ENCODE measurements at places on chromosomes 5 and 9. TPM values are rescaled to one million over a fixed set of nuclear protein-coding genes. Genes with fewer than 3 reads are reported as not detected.

The SPATA31A3 gene
- total RNA-seq: not detected

The GPR150 gene
- total RNA-seq: not detected

The RNF38 gene
- 8.8 TPM for total RNA-seq

The SLC36A2 gene
- not detected for total RNA-seq

The CYLC2 gene
- total RNA-seq: not detected

GRCh38 chr5:76855961-76856360, 6.1 kb downstream of the S100Z start:
- DNase-seq: no peak

DNA sequence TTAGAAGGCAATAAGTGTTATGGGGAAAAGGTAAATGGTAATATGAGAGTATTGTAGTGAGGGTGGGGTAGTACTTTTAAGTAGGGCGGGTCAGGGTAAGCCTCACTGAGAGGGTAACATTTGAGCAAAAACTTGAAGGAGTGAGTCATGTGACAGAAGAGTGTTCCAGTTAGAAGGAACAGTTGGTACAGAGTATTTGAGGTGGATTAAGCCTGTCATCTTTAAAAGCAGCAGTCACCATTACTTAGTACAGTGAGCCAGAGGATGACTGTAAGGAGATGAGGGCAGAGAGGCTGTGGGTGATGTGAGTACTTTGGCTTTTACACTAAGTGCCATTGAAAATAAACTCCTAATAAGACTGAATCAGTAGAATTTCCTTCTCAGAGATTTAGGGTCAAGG, 54.8 kb downstream of the UBAP1 start:
- DNase-seq: no peak

DNA sequence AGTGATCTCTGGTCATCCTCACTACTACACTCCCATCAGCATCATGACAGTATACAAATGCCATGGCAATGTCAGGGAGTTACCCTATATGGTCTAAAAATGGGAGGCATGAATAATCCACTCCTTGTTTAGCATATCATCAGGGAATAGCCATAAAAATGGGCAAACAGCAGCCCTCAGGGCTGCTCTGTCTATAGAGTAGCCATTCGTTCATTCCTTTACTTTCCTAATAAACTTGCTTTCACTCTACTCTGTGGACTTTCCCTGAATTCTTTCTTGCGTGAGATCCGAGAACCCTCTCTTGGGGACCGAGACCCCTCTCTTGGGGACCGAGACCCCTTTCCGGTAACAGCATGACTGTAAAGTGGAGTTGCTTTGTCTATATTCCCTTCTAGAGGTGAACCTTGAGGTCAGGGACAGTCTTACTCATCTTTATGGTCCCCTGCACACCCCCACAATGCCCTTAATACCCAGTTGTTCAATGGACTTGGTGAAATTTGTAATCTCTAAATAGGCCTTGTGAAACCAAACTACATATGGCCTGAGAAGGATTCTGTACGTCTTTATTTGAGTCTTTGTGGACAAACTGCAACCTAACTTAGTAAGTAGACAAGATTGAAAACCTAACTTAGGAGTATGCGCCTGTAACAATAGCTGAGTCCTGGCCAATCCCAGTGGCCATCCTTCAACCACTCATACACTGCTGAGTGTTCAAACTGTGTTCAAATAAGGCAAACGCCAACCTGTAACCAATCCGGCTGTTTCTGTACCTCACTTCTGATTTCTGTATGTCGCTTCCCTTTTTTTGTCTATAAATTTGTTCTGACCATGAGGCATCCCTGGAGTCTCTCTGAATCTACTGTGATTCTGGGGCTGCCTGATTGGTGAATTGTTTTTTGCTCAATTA, 32.3 kb upstream of the UBTD2 start:
- no peak for DNase-seq

DNA sequence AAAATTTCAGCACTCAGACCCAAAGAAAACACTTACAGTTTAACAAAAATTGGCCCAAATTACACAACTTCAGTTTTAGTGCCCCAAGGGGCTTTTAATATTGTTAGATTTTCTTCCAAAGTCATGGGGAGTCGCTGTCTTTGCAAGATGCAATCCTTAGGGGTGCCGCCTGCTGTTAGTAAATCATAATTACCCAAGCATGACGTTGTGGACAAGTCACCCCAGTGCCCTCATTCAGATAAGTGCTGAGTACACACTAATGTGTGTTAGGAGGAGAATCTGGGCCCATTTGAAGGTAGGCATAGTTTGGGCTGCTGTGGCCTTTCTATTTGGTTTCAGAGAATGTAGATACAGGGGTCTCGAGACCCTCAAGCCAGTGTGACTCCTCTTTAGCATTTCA, 138.1 kb downstream of the SV2C start:
- DNase-seq: no peak

GRCh38 chr5:2549900-2550299, 201.6 kb downstream of the IRX2 start:
- DNase-seq: no peak

- DNase-seq: no peak
Observed at GRCh38 chr9:19934301-19934871, 145.5 kb upstream of the SLC24A2 start.

DNA sequence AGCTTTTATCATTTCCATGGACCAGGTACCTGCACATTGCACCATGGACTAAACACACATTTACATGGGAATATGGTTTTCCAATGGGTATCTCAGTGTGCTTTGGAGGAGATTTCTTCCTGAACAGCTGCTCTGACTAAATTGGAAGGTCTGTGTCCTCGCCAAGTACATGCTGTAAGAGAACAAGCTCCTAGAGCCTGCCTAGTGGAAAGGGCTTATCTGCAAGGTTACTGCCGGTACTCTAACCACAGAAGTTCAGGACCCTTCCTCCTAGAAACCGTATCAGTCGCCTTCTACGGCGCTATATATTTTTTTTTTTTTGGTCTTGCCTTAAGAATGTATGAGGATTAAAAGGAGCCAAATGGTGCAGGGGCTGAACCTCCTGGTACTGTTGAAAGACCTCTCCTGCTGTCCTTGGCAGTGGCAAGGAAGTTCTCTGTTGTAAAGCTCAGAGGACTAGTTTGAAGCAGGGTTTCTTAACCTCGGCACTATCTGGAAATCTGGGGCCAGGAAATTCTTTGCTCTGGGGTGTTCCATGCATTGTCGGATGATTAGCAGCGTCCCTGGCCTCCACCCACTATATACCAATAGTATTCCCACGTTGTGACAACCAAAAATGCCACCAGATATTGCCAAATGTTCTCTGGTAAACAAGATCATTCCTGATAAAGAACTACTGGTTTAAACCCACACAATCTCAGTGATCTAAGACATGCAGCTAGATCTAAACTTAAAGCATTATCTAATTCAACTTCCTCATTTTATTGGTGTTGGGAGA, 107.4 kb downstream of the FBXO38 start:
- no peak for DNase-seq

Measured in SJSA1 (cell line).